ENCODE measurements at places on chromosomes 6 and 20.

DNA sequence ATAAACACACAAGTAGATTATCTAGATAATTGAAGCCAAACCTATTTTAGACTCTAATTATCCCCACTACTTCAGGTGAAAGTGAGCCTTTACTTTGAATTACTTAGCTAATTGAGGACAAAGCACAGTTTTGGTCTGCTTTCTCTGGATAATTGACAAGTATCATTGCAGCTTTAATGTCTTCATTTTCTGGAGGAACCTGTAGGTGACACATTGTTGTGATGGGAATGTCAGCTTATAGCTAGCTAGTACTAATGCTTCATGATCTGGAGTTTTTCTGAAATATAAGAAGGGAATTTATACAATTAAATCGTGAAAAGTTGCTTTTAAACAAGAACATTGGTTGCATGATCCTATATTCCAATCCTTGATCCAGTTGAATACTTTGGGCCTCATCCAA lies 319.3 kb upstream of the CITED2 start:
- no peak for DNase-seq

- DNase-seq = no peak
These were observed 181.1 kb upstream of the STXBP5 start for GRCh38 chr6:147023148-147023547.

GRCh38 chr6:47352194-47352920 lies 42.7 kb upstream of the TNFRSF21 start:
- DNase-seq = no peak

GRCh38 chr20:20367575-20368417 lies at the start of gene INSM1:
Gene INSM1 (plus strand): TSS chr20:20368104. CDS start chr20:20368268, 164 bp downstream.
- DNase-seq = no peak

GRCh38 chr20:59032713-59033059 lies 551 bp upstream of the ATP5F1E start:
- DNase-seq = no peak

- no peak for DNase-seq
These were observed 9.3 kb downstream of the MOG start for GRCh38 chr6:29665942-29666825.

DNA sequence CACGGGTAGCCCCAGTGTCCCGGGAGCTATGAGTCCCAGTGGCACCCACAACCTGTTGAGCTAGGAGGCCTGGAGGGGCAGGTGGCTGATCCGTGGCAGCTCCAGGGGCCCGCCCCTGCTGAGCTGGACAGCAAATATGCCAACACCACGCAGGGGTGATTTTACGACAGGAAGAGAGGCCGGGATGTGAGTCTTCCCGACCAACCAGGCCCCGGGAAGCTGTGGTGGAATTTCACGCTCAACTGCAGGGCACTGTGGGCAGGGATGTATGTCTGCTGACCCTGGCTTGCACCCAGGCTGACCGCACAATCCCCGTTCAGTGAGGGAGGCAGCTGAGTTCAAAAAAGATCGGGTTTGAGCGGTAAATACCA lies 183.9 kb downstream of the ERMARD start:
- no peak for DNase-seq

DNA sequence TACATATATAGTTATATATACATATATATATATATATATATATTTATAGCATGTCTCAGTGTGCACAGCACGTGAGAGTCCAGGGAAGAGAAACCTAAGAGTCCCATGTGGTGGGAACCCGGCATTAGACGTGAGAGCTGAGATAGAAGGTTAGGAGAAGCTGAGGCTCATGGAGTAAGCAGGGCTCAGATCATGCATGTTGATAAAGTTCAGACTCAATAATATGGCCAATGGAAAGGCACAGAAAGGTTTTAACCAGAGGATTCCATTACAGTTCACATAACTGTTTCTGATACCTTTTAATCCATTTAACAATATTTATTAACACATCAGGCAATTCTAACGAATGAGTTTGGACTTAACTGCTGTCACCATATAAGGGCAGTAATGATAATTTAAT lies 143.4 kb downstream of the MYB start:
- DNase-seq = no peak

GRCh38 chr6:146543211-146543939 lies at the start of gene RAB32:
Gene RAB32 (plus strand): TSS chr6:146543833. CDS start chr6:146543872, 39 bp downstream.
- peak; percentile 99 for DNase-seq

- no peak for DNase-seq
These were observed 74.6 kb upstream of the SLC22A23 start for GRCh38 chr6:3531481-3531880.

GRCh38 chr6:123430970-123431369 lies 205.8 kb downstream of the TRDN start:
- DNase-seq = no peak

DNA sequence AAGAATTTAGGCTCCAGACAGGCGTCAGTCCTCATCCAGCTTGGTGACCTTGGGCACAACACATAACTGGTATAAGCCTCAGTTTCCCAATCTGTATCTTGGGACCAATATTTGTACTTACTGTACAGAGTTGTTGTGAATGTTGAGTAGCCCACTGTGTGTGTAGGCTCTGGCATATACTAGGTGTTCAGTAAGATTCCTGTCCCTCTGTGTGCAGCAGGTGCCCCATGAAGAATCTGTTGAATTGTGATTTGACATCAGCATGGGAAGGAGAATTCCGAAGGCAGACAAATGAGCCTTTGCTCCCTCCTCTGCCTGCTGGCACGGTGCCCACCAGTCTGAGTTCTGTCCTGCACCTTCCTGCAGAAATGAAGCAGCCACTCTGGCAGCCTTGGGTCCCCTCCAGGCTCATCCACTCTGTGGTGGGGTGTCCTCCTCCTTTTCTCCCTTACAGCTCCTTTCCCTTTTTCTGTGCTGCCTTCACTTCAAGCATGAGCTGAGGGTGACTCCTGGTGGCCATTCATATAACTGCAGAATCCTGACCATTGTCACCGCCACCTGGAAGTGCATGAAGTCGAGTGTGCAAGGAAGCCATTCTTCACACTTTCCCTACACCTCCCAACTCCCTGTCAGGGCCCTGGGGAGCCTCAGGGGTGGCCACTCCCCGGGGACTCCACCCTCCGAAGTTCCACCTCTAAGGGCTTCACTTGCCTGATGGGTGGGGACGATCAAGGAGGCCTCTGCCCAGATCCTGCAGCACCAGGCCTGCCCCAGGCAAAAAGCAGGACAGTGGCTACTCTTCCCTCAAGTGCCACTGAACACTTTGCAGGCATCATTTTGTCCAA lies 48.2 kb downstream of the MRPL14 start:
- DNase-seq = no peak

GRCh38 chr6:88111991-88112390 lies 54.2 kb downstream of the CNR1 start:
- DNase-seq = no peak

GRCh38 chr6:120671519-120671918 lies 662.8 kb downstream of the TBC1D32 start:
- no peak for DNase-seq

DNA sequence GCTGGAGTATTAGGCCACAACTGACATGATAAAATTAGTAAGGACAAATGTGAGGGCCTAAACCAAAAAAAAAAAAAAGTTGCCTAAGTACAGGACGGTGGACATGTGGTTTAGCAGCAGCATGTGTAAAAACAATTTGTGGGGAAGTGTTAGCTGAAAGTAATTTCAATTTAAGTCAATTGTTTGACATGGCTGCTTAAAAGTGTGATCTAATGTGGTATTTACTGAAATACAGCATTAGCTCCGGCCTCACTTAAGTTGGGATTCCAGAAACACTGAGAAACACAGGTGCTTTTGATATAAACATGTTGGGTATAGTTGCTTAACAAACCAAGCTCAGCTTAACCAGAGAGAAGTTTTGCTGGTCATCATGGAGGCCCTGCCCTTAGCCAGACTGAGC lies 119.7 kb downstream of the FYN start:
- DNase-seq = no peak

DNA sequence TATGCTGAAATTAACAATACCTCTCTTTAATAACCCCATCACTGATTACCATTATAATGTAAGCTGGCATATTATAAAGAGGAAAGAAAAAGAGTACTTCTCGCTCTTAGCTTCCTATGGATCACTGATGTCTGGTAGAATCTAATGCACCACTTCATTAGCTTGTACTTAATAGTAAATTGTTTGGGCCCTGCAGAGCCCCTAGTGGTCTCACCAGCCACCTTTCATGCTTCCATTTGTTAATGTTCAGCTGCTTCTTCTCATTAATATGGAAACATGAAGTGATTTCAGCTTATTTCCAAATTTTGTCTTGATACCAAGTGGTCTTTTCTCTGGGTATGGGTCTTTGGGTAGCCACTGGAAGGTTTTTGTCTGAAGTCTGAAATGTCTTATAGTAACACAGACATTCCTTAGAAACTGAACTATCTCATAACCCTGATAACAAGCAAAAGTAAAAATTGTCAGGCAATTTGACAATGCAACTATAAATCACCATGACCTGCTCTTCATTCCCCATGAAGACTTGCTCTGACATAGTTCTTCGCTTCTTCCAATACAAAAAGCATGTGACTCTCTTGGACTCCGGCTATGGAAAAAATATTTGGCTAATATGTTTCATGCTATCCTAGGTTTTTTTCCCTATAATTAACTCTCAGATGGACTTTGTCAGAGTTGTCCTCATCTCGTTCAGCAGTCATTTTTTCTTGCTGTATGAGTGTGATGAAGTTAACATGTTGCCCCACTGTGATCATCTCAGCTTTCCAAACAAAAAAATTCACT lies 395.8 kb upstream of the MARCKS start:
- no peak for DNase-seq

- DNase-seq = peak; percentile 8
These were observed 73.6 kb downstream of the TRERF1 start for GRCh38 chr6:42378125-42378524.

DNA sequence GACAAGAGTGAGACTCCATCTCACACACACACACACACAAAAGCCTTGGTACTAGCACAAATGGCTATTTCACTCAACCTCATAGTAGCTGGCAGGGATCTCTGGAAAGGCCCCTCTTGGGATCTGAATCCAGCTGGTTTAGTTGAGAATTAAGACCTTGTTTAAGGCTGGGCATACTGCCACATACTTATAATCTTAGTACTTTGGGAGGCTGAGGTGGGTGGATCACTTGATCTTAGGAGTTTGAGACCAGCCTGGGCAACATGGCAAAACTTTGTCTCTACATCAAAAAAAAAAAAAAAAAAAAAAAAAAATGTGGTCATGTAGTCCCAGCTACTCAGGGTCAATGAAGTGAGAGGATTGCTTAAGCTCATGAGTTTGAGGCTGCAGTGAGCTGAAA lies 628.3 kb downstream of the MMUT start:
- DNase-seq = no peak

DNA sequence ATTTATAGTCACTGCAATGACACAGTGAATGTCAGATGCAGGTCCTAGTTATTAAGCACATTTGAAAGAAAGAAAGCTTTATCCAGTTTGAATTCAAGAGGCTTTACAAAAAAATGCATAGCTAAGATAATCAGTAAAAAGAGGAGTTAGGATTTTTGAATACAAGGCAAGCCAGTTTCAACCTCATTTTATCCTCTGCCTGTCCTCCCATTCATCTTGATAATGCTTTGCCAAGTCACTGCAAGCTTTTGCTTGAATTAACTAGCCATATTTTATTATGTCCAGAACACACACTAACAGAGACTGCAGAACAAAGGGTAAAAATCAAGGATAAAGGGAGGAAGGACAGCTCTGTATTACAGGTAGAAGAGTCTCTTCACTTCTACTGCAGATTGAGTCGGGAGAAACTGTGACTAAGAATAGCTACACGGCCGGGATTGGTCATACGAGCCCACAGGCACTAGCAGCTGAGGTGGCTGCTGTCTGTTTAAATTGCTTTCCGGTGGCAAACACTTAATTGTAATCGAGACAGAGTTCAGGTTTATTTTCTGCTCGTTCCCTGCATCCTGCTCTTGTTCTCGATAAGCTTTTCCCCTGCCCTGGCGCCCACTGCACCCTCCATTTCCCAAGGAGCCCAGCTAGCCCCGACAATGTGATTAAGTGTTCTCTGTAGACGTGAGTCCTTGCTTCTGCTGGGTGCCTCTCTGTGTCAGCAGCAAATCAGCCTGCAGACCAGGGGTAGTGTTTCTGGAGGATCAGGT lies 30.5 kb upstream of the AKAP12 start:
- DNase-seq = no peak

DNA sequence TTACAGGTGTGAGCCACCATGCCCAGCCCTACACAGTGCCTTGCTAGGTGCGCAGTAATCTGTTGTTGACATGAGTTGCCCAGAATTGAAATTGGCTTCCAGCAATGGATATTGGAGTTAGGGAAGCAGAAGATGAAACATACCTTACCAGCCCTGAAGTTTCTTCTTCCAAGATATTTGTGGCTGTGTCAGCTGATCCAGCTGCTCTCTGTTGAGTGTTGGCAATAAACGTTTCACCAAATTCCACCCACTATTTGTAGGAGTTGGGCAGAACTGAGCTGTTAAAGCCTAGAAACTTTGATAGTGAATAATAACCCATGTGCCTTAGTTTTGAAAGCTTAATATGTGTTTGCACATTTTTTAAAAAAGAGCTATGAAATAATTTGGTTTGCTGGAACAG lies 218.2 kb upstream of the SNX9 start:
- DNase-seq = no peak

DNA sequence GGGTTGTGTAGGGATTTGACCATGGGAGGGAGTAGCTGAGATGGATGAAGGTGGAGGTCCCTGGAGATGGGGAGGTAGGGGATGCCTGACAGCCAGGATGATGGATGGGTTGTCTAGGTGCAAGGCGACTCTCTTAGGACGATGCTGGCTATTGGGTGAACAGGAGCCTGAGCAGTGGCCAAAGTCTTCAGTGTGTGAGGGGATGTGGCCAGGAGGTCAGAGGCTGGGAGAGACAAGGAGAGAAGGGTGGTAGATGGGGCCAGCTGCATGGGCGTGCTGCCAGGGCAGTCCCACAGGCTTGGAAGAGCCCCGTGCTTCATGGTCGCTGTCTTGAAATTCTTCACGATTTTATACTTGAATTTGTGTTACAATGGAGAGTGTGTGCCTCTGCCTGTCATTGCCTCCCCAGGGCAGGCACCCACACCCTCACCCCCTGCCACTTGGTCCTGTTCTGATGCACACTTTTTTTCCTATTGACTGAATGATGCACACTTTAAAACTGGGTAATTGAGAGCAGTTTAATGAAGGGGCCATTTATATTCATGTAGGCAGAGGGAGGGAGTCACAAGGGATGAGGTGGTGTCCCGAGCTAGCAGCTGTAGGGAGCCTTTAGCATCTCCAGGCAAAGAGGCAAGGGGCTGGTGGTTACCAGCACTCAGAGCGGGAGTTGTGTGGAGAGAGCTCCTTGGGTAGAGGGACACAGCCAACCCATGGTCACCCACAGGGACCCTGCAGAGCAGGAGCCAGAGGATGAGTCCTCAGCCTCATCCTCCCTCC lies 120.7 kb downstream of the DHX35 start:
- no peak for DNase-seq

- no peak for DNase-seq
These were observed 830 bp upstream of the CYP24A1 start for GRCh38 chr20:54174457-54175175.

All from mesenteric fat pad (tissue), 1 donor.